ENCODE measurements at places on chromosomes 6 and 20.
A peak's percentile ranks its signal among the peaks of the same experiment; 100 is the strongest.

DNA sequence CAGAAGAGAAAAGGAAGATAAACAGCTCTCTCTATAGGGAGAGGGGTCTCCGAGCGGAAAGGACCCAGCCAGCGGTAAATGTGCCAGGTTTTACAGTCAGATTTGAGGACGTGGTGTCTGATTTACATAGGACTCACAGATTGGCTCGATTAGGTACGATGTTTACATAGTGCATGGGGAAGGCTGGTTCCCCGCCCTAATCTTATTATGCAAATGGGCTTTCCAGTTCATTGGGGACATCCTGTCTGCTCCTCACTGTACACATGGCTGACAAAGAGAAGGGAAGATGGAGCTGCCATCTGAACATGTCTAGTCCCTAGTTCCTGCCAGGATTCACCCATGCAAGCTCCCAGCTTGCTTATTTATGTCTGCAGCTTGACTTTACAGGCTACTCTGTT is 119.9 kb downstream of the RNF144B start:
- no peak for DNase-seq

- peak; percentile 71 for DNase-seq
These were observed 9.7 kb downstream of the LRRN4 start for GRCh38 chr20:6044115-6044514.

GRCh38 chr6:104046426-104046825 is 813.3 kb downstream of the HACE1 start:
- DNase-seq = no peak

DNA sequence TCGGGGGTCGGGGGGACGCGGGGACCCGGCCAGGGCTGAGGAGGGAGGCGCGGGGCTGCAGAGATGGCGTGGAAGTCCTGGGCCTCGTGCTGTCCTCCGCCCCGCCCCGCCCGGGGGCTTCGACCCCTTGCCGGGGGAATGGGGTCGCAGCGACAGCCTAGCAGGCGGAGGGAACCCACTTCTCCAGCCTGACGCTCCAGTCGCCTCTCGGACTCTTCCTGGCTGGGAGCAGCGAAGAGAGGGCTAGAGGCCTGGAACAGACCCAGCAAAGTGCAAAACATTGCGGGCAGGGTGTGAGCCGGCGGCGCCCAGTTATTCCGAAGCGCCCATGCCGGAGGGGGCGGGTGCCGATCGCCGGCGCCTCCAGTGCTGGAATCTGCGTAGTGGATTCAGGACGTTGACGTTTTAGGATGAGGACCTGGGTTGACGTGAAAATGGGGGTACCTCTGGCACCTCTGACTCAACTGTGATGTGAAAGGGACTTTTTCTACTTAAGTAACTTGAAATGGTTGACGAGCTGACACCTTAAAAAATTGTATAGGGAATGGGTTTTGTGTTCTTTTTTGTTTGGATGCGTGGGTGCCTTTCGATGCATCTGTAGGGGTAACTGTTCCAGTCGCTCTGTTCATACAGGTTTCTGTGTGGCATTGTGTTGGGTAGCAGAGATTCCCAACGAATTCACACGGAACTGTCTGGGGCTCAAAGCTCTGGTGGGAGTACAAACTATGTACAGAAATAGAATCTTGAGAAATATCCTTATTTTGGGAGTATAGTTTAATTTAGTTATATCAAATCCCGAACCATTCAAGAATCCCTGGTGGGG is 1.4 kb downstream of the SLC35F1 start:
- DNase-seq = no peak

- no peak for DNase-seq
These were observed 56.5 kb downstream of the OR2J2 start for GRCh38 chr6:29227235-29227634.

- DNase-seq = no peak
These were observed at the start of gene GHRH for GRCh38 chr20:37261714-37262113. Gene GHRH (minus strand): TSS chr20:37261814. CDS start chr20:37256889, 4,925 bp downstream.

- DNase-seq = no peak
These were observed 10.7 kb downstream of the SLC22A1 start for GRCh38 chr6:160132297-160132637.

DNA sequence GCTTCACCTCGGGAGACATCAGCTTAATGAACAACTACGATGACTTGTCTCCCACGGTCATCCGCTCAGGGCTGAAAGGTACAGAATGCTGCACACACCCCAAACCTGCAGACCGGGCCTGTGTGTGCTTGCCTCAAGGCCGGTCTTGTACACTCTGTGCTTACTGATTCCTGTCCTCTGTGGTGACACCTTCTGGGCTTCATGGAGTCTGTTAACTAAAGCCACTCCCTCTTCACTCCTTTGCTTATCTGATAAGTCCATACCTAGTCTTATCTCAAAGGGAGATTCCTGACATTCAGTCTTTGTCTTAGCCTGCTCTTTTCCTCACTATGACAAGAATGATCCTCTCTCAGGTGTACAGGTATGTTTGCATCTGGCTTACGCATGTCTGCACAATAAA is 107.7 kb upstream of the TMEM181 start:
- no peak for DNase-seq

- DNase-seq = no peak
These were observed 40.7 kb upstream of the BMP2 start for GRCh38 chr20:6726761-6727160.

GRCh38 chr6:1187293-1188131 is 124.4 kb upstream of the FOXQ1 start:
- no peak for DNase-seq

- DNase-seq = no peak
These were observed 28.8 kb downstream of the AK9 start for GRCh38 chr6:109662192-109662591.

DNA sequence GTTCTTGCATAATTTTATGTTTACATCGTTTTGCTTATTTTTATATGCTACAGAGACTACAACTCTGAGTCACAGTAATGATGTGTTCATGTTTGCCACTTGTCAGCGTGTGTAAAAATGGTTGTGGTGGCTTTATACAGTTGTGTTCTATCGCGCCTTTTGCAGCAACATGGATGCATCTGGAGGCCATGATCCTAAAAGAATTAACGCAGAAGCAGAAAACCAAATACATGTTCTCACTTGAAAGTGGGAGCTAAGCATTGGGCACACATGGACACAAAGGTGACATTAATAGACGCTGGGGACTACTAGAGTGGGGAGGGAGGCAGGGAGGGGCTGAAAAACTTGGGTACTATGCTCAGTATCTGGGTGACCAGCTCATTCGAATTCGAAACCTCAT is 996 bp upstream of the SEC23B start:
- no peak for DNase-seq

- no peak for DNase-seq
These were observed 125.4 kb downstream of the ADGRB3 start for GRCh38 chr6:68760485-68760884.

GRCh38 chr6:52513464-52513863 is 63.4 kb downstream of the TRAM2 start:
- no peak for DNase-seq

GRCh38 chr20:7682916-7683315 is 257.3 kb downstream of the HAO1 start:
- no peak for DNase-seq

DNA sequence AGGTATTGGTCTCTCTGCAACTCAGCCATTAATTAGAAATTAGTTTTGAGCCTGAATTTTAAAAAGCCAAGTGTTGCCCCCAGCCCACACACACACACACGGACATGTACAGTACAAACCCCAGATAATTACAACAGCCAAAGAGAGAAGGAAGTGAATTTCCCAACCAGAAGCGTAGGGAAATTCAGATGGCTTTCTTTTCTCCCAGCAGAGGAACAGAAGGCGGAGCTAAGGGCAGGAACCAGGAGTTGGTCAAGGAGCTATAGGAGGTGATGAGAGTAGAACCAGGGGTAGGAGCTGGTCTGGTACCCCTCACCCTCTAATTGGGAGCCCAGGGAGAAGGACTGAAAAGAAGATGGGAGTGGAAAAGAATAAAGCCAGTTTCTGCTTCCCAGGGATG is 3.9 kb upstream of the ZBTB9 start:
- DNase-seq = no peak

DNA sequence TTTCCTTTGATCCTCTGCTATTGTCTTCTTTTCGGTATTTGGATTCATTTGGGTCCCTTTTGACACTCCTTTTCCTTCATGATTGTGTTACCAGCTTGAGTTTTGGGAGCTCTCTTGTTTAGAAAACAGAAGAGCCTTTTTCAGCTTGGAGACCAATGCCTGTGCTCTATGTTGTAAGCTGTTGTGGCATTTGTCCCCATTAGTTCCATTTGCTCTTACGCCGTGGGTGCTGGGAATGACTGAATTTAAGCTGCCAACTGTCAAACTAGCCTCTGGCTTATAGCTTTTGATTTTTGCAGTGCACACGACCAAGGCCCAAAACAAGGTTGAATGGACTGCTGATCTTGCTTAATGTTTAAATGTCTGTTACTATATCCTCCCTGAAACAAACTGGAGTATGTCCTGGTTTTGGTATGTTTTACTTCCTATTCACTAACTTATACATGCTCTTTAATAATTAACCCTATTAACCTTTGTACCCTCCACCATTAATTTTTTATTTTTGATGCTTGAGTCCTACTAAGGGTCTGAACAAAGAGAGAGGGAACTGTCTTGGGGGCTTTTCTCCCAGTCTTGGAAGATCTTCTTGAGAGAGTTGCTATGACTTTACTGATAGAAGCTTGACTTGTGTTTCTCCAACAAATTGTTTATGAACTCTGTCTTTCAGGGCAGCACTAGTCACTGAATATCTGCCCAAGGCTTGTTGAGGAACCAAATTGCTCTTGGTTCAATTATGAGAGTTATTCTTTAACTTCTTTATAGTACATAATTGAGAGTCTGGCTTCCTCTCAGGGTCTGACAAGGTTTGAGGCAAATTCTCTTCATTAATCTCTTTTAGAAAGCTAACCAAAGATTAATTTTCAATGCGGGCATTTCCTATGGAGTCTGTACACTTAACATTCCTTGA is 100.3 kb upstream of the SIRPG start:
- no peak for DNase-seq

DNA sequence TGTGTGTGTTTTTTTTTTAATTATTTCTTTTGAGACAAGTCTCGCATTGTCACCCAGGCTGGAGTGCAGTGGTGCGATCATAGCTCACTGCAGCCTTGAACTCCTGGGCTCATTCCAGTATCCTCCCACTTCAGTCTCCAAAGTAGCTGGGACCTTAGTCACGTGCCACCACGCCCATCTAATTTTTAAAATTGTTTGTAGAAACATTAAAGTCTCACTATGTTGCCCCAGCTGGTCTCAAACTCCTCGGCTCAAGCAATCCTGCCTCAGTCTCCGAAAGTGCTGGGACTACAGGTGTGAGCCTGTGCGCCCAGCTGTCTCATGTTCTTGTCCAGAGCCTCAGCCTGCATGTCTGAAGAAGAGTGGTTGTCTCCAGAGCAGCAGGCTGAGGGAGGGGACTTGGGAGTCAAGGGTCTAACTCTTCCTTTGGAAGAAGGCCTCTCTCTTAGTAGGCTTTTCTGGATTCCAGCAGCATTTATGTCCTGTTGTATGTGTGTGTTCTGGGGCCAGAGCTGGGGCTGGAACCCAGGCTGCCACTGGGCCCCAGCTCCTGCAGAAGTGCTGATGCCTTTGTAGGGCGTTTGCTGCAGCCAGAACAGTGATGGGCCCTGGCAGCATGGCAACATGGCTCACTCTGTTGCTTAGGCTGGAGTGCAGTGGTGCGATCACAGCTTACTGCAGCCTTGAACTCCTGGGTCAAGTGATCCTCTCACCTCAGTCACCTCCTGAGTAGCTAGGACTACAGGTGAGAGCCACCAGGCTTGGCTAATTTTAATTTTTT is 5.4 kb downstream of the DNMT3B start:
- DNase-seq = no peak

GRCh38 chr20:54451171-54451570 is 24.2 kb upstream of the DOK5 start:
- no peak for DNase-seq

- no peak for DNase-seq
These were observed 13.8 kb downstream of the CCN5 start for GRCh38 chr20:44728801-44729443.

GRCh38 chr6:19906171-19906570 is 69.0 kb downstream of the ID4 start:
- DNase-seq = no peak

- DNase-seq = peak; percentile 81
These were observed 73.9 kb downstream of the AHI1 start for GRCh38 chr6:135423649-135424128.

- DNase-seq = no peak
These were observed 131.1 kb downstream of the OPRM1 start for GRCh38 chr6:154170106-154170505.

- no peak for DNase-seq
These were observed 8.7 kb upstream of the RAMACL start for GRCh38 chr6:166595061-166595780.

DNA sequence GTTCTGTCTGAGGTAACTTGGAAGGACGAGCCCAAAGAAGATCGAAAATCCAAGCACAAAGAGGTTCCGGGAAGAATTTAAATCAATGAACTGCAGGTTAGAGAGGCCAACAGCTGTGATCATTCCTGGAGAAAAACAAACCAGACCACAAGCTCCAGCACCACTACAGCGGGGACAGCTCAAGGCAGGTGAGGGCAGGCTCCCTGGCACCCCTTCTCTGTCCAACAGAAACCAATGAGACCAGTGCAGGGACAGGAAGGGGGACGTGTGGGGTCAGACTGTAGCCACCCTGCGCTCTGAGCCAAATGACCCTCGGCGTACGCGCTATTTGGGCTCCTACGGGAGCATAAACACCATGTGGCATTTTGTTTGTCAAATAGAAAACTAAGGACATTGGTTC is 139.3 kb downstream of the SLC23A2 start:
- no peak for DNase-seq

DNA sequence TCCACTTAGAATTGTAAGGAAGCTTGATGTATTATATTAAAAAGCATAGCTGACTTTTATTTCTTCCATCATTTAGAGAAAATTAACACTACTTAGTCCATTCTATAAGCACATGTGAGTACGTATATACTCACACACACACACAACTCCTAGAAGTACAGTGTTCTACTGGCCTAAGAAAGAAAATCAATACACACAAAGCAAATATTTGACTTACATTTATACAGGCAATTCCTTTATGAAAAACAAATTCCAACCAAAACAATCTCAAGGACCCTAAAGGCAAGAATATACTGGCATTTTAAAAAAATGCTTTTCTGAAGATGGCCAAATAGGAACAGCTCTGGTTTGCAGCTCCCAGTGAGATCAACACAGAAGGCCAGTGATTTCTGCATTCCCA is 71.9 kb downstream of the NRSN1 start:
- no peak for DNase-seq

- DNase-seq = no peak
These were observed 40.6 kb downstream of the SENP6 start for GRCh38 chr6:75642311-75642710.

DNA sequence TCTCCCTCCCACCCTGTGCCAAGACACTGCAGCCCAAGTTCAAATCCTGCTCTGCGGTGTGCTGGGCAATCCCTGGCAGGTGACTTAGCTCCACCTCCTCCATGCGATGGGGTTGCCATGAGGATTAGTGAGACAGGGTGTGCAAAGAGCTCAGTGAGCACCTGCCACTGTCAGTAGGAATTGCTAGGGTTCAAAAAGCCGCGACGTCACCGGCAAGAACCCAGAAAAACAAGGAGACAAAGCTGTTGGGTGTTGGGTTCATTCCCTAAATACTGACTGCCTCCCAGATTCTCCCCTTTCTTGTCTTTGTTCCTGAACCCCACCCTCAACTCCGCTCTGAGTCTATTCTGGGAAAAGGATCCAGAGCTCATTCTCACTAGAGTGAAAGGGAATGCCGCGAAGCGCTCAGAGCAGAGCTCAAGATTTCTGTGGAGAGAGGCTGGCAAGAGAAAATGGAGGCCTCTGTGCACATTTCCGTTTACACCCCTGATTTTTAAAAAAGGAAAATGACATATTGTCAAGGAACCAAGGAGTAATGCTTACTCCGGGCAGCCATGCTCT is 13.3 kb downstream of the PMEPA1 start:
- DNase-seq = no peak

- DNase-seq = no peak
These were observed 262.4 kb downstream of the PHF3 start for GRCh38 chr6:63897952-63898351.
